B cell (primary cell): ENCODE measurements at places on chromosomes 16 and 17. TPM values are rescaled to one million over a fixed set of nuclear protein-coding genes. Genes with fewer than 3 reads are reported as not detected.

Gene NAT9
- total RNA-seq, result 66.6 and 71.1 TPM in 2 replicates

Gene RAB37
- 76.0 and 76.8 TPM in 2 replicates for total RNA-seq

Gene SLC2A4
- total RNA-seq, result not detected in 2 replicates

Gene HOXB1
- not detected in 2 replicates for total RNA-seq

Gene IKZF3
- total RNA-seq, result 178 and 187 TPM in 2 replicates

Gene KNOP1
- 12.0 and 16.9 TPM in 2 replicates for total RNA-seq

Gene BAHCC1
- total RNA-seq, result 0.12 and 0.44 TPM in 2 replicates

Gene PRSS27
- 2.4 TPM in 2 replicates for total RNA-seq

Gene USP22
- total RNA-seq, result 167 and 184 TPM in 2 replicates

- DNase-seq, result no peak
These were observed 2.0 kb upstream of the KRTAP9-6 start for GRCh38 chr17:41263212-41263611.

DNA sequence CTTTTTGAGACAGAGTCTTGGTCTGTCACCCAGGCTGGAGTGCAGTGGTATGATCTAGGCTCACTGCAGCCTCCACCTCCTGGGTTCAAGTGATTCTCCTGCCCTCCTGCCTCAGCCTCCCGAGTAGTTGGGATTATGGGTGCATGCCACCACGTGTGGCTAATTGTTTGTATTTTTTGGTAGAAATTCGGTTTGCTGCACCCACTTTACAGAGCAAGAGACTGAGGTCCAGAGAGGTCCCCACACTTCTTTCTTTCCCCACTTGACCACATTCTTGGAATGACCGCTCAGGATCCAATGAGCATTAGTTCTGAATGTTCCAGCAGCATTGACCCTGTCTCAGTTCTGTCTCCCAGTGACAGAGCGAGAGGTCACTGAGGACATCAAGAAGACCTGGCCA, 5.3 kb upstream of the SLC16A3 start:
- no peak for DNase-seq

GRCh38 chr17:82927661-82928601, 88.1 kb upstream of the ZNF750 start:
- DNase-seq, result no peak

DNA sequence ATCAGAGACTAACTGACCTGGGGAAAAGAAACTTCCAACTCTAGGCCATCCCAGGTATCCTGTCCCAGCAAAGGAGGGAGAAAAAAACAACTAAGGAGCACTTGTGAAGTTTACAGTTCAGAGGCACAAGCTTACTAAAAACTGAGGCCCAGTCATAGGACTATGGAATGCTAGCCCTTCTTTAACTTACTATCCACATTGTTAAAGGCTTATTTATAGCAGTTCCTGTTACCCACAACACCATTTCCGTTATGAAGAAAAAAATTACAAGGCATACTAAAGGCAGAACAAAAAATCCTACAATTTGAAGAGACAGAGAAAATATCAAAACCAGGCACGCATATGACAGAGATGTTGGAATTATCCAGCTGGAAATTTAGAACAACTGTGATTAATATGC, 159.1 kb downstream of the CDH11 start:
- DNase-seq, result no peak

DNA sequence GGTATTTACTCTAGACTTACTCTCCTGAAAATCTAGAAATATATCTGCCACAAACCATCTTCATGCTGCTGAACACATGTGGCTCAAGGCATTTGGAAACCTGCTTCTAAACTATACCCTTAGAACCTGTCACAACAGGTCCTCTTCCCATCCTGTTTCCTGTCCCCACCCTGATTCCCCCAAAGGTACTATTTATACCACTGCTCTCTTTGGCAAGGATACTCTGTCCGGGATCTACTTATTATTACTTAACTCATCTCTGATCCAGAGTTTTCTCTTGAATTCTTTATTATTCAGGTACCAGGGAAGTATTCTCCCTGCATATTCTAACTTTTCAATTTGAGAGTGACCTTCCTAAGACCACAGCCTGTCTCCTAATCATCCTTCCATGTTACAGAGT, 33.4 kb downstream of the TRAF4 start:
- no peak for DNase-seq

DNA sequence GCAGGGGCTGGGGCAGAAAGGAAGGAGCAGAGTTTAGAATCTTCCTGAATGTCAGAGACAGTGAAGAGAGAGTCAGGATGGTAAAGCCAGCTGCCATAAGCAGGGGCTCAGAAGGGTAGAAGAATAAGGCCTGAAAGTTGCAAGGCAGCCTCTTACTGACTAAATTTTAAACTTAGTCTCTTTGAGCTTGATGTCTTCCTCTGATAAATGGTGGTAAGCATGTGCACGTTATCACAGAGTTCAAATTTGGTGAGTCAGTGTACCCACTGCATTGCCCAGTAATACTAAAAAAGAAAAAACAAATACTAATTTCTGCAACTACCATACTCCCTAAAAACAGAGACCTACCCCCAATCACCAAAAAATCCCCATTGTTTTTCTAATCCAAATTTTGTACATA, 45.2 kb downstream of the SIAH1 start:
- DNase-seq, result no peak

GRCh38 chr16:50462793-50463507, 85.2 kb upstream of the NKD1 start:
- no peak for DNase-seq

GRCh38 chr16:80936410-80936809, 70.3 kb downstream of the CMC2 start:
- no peak for DNase-seq

DNA sequence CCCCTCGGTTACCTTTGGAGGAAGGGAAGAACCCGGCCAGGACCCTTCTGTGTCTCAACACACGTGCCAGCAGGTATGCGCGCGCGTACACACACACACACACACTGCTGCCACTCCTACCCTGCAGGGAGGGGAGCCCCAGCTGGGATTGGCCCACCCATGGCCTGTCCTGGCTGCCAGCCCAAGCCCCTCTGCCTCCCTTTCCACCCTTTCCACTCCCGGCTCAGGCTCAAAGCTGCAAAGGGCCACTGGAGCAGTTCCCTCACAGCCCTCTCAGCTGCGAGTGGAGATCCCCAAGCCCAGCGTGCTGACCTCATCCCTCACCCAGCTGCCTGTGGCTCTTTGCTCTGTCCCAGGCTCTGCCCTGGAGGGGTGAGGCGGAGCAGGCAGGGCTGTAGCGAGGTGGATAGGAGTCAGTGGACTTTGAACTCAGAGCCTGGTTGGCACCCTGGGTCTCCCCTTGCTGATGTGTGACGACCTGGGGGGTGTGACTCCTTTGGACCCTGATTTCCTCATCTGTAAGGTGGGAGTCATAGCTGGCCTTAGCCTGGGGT, 14.5 kb downstream of the KIF19 start:
- DNase-seq, result no peak

- no peak for DNase-seq
These were observed 106.5 kb downstream of the CDH8 start for GRCh38 chr16:61929776-61930175.

- DNase-seq, result peak; percentile 74
These were observed 4.5 kb downstream of the TMEM100 start for GRCh38 chr17:55717898-55718735.

DNA sequence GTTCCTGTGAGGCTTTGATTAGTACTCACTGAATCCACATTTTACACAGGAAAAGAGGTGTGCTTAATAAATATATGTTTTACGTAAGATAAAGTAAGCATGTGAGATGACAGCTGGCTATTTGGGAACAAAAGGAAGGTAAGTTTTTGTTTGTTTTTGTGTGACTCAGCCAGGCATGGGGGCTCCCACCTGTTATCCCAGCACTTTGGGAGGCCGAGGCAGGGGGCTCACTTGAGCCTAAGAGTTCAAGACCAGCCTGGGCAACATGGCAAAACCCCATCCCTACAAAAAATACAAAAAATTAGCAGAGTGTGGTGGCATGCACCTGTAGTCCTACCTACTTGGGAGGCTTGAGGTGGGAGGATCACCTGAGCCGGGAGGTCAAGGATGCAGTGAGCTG, 17.9 kb downstream of the GPR142 start:
- DNase-seq, result no peak

DNA sequence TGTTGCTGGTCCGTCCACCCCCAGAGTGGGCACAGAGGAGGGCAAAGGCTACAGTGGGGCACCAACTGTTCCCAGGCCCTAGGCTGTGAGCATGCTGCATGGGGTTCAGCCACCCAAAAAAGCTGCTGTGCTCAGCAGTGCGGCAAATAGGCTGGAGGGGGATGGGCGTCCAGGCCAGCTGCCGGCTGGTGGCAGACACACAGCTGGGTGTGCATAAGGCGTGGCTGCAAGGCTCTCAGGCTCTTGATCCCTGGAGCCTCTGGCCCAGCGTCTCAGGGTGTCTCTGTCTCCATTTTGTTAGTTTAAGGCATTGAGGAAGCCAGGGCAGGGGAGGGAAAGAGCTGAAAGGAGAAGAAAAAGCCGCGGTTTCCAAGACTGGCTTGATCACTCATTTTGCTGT, 8.8 kb downstream of the RPL19 start:
- peak; percentile 87 for DNase-seq

- DNase-seq, result no peak
These were observed 12.5 kb downstream of the DCAKD start for GRCh38 chr17:45038728-45039634.

DNA sequence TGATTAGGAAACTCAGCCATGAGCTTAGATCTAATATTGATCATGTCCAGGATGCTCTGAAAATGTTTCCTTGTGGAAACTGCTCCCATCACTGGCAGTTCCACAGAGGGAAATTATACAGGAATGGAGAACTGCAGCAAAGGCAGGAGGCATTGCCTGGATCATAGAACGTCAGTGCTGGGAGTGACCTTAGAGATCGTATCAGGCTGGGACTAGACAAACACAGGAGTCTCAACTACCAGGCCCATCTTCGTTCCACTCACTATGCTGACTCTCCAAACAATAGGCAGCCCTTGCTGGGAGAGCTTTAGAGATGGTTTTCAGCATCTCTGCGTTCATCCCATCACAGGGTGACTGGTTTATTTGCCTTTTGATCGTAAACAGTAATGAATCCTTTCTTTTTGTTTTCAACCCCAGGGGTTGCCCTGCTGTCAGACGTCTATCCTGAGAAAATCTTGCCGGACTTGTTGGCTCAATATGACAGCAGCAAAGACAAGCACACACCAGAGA, 130.3 kb downstream of the TANGO6 start:
- no peak for DNase-seq

- no peak for DNase-seq
These were observed 1.3 kb downstream of the KRT20 start for GRCh38 chr17:40883626-40884334.

- DNase-seq, result no peak
These were observed 20.1 kb upstream of the KRT19 start for GRCh38 chr17:41547921-41548843.

GRCh38 chr17:44350733-44351226, 5.7 kb downstream of the GRN start:
- peak; percentile 83 for DNase-seq

GRCh38 chr16:74080311-74080710, 216.3 kb upstream of the PSMD7 start:
- DNase-seq, result no peak

DNA sequence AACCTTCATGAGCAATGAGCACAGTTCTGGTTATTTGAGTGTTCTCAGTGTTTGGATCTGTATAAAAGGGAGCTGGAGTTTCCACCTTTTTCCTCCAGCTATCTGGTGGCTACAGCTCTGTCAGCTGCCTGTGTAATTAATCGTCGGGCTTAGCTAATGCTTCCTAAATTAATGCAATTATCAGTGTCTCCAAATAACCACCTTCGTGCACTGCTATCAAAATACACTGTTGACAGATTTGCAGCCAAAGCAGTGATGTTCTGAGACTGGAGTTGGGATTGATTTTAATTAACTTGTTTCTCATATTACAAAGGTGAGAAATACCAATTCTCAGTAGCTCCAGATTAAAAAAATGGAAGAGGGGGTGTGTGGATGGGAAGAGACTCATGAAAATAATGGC, 325.8 kb downstream of the CBLN1 start:
- DNase-seq, result no peak

DNA sequence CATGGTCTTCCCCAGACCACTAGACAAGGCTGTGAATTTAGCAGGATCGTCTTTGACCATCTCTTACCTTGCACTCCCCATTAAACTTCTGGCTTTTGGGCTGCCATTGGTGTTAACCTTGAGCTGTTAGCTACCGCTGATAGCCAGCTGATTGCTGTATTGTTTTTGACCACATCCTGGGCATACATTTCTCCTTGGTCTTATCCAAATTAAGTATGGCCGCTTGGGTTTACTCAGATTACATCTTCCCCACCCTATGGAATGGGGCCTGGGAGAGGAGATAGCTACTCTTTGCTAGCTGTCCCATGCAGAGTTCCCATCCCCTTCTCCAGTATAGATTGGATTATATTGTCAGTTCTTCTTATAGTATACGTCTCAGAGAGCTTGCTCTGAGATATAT, 270.4 kb upstream of the ELAC2 start:
- DNase-seq, result no peak

DNA sequence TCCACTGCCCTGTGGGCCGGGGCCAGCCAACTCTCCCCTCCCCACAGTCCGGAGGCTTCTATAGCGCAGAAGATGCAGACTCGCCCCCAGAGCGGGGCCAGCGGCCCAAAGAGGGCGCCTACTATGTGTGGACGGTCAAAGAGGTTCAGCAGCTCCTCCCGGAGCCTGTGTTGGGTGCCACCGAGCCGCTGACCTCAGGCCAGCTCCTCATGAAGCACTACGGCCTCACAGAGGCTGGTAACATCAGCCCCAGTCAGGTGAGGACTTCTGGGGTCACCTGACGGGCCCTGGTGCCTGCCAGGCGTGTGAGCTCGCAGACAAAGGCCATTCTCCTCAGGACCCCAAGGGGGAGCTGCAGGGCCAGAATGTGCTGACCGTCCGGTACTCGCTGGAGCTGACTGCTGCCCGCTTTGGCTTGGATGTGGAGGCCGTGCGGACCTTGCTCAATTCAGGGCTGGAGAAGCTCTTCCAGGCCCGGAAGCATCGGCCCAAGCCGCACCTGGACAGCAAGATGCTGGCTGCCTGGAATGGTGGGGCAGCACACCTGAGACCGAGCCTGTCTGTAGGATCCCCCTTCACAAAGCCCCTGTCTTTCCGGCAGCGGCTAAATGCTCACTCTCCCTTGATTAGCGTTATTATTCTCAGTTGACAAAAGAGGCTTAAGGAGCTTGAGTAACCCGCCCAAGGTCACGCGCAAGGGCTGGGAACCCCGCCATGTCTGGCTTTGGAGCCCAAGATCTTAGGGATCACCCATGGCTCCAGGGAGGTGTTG, 3.9 kb downstream of the SPATA20 start:
- DNase-seq, result no peak

- DNase-seq, result no peak
These were observed 154.4 kb upstream of the FOXF1 start for GRCh38 chr16:86355951-86356350.
